CD8-positive, alpha-beta memory T cell (primary cell): ENCODE measurements at places on chromosomes 11 and 22.

GRCh38 chr11:72228229-72228843 lies 3.8 kb downstream of the INPPL1 start:
- no peak for DNase-seq

DNA sequence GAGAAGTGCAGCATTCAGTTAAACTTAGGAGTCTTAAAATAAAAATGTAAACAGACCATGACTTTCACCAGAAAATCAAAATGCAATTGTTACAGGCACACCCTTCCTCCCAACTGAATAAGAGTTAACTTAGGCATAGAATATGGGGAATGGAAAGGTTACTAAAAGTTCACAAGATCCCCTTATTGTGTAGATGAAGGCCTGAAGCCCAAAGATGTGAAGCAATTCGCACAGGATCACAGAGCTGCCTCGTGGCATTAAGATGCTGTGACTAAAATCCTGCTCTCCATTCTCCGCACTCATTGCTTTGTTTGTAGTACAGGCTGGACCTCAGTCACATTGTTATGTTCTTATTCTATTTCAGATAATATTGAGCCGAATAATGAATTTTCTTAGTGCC lies 4.0 kb downstream of the MS4A5 start:
- no peak for DNase-seq

- no peak for DNase-seq
Measured at GRCh38 chr11:71446942-71447688, 1.1 kb downstream of the DHCR7 start.

GRCh38 chr11:35030716-35031213 lies 108.2 kb upstream of the CD44 start:
- DNase-seq: peak; percentile 63

DNA sequence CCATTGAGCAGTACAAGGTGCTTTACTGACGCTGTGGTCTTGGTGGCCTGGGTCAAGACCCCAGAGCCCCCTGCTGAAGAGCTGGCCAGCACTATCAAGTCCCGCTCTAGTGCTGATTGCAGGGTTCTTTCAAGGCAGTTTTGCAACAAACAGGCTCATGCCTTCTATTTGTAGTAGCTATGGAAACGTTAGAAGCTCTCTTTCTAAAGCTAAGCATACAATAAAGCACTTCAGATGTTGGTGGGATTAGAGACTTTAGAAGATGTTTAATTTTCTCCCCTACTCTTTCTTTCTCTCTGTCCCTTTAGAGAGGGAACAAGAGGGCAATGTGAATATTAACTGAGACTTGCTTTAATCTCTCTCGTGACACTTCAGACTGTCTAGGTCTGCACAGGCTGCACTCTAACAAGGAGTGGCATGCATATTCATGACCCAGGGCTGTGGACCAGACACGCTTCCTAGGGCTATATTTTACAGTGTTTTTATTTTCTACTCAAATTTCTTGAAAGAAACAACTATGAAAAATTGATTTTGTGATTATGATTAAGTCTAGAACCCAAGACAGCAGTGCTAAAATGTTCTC lies 138.6 kb downstream of the WNT7B start:
- DNase-seq: no peak

DNA sequence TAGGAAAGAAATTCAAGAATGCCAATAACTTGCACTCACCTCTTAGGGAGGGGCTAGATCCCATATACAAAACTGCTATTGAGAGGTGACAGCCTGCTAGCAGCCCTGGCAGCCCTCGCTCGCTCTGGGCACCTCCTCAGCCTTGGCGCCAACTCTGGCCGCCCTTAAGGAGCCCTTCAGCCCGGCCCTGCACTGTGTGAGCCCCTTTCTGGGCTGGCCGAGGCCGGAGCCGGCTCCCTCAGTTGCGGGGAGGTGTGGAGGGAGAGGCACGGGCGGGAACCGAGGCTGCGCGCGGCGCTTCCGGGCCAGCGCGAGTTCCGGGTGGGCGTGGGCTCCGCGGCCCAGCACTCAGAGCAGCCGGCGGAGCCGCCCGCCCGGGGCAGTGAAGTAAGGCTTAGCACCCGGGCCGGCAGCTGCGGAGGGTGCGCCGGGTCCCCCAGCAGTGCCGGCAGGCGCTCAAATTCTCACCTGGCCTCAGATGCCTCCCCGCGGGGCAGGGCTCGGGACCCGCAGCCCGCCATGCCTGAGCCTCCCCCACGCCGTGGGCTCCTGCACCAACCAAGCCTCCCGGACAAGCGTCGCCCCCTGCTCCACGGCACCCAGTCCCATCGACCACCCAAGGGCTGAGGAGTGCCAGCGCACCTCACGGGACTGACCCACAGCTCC lies 329.9 kb downstream of the FAM181B start:
- DNase-seq: no peak

DNA sequence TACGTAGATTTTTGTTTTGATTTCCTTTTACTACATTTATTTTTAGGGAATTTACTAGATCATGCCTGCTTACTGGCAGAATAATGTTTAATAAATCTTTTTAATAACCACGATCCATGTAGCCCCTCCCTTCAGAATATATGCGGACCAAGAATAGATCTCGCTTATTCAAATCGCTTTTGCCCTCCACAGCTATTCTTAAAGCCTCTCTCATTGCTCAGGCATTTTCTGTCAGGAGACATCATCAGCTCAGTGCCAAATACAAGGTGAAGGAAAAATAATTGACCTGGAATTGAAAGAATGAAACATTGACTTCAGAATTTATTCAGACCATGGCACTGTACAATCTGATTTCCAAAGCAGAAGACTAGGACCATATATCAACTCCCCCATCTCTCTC lies 10.0 kb upstream of the JAML start:
- no peak for DNase-seq

DNA sequence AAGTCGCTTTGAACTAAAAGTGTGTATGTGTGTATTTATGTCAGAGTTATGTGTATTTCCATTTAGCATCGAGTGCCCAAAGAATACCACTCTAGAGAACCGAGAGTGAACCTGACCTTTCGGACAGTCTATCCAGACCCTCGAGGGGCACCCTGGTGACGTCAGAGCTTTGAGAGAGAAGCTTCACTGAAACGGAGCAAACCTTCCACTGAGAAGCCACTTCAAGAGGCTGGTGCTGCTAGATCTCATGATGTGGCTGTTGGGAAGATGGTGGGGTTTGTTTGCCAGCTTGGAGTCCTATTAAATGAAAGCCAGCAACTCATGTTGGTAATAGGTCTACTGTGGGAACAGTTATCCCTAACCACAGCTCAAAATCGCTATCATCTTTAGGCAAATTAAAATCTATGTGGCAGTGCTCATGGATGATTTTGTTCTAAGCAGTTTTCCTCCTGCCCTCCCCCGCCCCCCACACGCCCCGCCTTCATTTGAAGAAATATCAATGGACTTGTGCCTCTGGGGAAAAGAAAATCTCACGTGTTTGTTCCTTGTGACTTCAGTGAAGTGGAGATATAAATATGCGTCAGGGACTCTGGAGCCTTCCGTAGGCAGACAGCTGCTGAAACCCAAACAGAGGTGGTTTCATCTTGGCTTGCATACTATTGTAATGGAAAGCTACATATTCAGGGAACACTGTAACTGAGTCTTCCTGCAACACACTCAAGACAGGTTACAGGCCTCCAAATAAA lies 22.4 kb upstream of the C11orf96 start:
- no peak for DNase-seq

- no peak for DNase-seq
Measured at GRCh38 chr22:37384691-37385090, 42.6 kb downstream of the ELFN2 start.

GRCh38 chr11:83024270-83024854 lies 47.3 kb downstream of the RAB30 start:
- DNase-seq: no peak

- DNase-seq: no peak
Measured at GRCh38 chr11:19763330-19763729, 50.7 kb downstream of the NAV2 start.

GRCh38 chr11:78576549-78577097 lies 2.0 kb upstream of the NARS2 start:
- no peak for DNase-seq

GRCh38 chr11:114472661-114473060 lies 33.4 kb downstream of the REXO2 start:
- no peak for DNase-seq

GRCh38 chr11:36044636-36045035 lies 100.8 kb downstream of the LDLRAD3 start:
- no peak for DNase-seq

- no peak for DNase-seq
Measured at GRCh38 chr11:1770061-1770460, 6.3 kb upstream of the CTSD start.

DNA sequence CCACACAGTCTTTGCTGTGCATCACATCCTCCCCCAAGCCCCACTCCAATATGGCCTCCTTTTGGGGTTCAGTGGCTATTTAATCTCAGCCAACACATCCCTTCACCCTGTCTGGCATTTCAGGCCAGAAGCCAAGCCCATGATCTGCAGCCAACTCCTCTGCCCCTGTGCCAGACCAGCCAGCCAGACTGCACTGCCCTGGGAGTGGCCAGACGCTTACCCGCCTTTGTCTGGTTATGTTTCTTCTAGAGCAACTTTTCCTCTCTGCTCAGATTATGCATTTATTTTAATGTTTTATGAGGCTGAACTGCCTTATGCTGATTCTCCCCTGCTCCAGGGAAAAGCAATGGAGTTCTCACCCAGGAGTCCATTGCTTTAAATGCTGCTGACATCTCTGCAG lies 206.7 kb upstream of the TBCEL start:
- no peak for DNase-seq

GRCh38 chr11:107702723-107703122 lies 9.1 kb downstream of the SLN start:
- no peak for DNase-seq

DNA sequence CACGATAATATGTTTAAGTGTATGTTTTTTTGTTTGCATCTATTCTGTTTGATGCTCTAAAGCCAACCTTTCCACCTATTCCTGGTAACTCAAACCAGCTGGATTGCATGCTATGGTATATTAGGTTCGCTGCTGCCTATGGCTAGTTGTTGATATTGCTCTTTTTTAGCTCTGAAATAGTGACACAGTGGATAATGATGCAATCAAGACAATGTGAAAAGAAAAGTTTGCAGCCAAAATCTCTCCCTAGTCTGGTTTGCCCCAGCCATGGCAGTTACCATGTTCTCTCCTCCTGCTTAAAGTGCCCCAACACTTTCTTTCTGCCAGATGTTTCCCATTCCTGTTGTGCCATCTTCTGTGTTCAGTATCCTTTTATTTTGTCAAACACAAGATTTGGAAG lies 269.7 kb downstream of the DYNC2H1 start:
- no peak for DNase-seq

- no peak for DNase-seq
Measured at GRCh38 chr22:31896472-31896871, 47.9 kb upstream of the YWHAH start.

DNA sequence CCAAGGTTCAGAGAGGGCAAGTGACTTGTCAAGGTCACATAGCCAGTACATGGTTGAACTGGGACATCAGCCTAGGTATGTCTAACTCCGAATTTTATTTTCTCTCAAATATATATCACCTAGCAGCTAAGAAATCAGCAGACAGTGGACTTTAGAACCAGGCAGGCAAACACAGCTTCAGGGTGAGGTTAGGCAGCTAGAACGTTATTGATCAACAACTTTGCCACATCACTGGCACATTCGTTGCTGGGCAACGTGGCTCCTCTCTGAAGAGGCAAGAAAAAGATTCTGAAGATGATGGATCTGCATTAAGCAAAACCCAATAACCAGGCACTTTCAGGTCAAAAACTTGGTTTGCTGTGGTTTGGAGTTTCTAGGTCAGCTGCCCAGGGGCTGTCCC lies 258.0 kb downstream of the KIRREL3 start:
- no peak for DNase-seq

GRCh38 chr22:19962909-19963806 lies 21.5 kb upstream of the TXNRD2 start:
- no peak for DNase-seq

GRCh38 chr22:27880778-27881394 lies 38.2 kb downstream of the PITPNB start:
- DNase-seq: no peak

- DNase-seq: no peak
Measured at GRCh38 chr11:11117730-11118129, 235.3 kb downstream of the CSNK2A3 start.

- DNase-seq: no peak
Measured at GRCh38 chr11:86459002-86459385, 84.3 kb downstream of the CCDC81 start.

- no peak for DNase-seq
Measured at GRCh38 chr11:122601141-122602125, 54.1 kb upstream of the UBASH3B start.

DNA sequence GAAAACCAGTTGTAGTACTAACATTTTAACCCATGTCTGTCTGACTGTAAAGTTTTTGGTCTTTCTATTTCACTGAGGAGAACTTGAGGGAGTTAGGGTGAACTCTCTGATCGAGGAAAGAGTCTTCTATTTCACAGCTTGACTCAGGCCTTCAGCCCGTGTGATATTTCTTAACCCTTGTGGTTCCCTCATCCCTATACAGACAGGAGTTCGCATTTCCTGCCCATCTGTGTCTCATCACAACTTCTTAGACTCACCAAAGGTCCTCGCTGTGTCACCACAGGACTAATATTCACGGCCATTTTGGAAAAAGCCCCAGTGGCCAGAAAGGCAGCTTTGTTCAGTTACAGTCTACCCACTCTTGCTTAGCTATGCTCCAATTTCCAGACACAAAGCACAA lies 172.8 kb downstream of the FAM181B start:
- no peak for DNase-seq

DNA sequence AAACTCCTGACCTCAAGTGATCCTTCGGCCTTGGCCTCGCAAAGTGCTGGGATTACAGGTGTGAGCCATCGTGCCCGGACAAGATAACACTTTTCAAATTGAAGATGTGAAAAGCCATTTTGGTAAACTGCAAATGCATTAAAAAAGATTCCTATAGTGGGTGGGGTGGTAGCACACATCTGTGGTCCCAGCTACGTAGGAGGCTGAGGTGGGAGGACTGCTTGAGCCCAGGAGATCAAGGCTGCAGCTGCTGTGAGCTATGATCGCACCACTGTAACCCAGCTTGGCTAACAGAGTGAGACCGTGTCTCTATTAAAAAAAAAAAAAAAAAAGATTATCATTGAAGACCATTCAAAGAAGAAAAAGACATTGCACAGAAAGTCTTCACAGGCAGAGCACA lies 16.9 kb upstream of the ARFGAP3 start:
- DNase-seq: no peak

- no peak for DNase-seq
Measured at GRCh38 chr11:128607819-128608218, 20.5 kb upstream of the ETS1 start.

DNA sequence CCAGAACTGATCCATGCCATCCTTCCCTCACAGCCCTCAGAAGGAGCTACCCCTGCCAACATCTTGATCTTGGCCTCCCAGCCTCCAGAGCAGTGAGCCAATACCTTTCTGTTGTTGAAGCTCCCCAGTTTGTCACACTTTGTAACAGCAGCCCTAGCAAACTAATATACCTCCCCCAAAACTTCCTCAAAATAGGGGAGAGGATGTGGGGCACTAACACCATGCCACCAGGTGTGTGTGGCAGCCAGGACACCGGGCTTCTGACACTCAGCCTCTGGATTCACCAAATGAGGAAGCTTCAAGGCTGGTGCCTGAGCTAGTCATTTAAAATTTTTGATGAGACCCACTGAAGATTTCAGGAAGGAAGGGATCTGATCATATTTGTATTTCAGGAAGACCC lies 84.9 kb downstream of the CSNK2A3 start:
- DNase-seq: no peak
